C1 segment of cervical spinal cord (tissue), 14 donors: ENCODE measurements at places on chromosomes 7 and 10.

- DNase-seq: no peak
Measured at GRCh38 chr7:112495810-112496462, 15.1 kb downstream of the LSMEM1 start.

- DNase-seq: no peak
Measured at GRCh38 chr10:113297226-113297625, 255.6 kb upstream of the HABP2 start.

DNA sequence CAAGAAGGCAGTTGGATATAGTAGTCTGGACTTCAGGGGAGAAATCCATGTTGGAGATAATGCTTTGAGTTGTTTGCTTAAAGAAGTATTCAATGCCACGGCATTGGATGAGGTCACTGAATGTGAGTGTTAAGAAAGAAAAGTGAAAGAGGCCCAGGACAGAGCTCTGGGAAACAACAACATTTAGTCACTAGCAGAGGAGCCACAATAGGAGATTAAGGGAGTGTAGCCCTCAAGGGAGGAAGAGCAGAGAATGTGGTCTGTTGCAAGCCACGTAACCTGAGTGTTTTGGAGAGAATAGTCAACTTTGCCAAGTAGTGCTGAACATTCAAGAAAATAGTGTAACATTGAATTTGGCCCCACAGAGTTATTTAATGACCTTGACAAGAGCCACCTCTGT, 114.7 kb downstream of the MYO3A start:
- DNase-seq: no peak

DNA sequence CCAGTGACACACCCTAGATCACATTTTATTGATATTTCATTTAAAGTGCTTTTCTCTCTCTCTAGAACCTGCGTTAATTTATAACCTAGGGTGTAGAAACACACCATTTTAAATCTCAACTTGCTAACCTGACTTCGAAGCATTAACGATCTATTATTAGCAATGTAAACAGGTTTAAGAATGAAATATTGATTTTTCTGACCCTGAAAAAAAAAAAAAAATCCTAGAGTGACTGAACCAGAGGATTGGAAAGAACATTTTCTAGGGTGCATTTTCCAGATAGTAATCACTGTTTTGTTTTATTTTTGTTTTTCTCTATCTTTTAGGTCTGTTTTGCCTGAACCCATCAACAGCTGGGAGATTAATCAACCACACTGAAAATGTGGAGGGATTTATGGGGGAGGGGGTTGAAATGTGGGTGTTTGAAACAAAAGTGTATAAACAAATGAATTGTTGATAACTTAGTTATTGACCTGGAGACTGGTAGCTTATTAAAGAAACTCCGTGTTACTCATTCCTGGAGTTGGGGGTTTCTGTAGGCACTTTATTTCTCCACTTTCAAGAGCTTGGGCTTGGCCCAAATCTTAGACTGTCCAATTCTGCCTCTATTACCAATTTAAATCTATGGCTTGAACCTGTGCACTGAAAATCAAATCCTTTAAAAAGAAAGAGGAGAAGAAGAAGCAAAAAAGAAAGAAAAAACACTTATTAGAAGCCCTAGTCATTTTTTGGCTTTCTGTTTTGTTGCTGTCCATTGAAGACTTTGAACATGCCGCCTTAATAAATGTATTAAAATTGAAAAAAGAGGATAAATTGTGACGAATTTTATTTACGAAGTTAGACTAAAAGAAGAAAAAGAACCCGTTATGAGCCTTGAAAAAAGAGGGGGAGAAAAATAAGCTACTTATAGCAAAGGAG, 2.8 kb downstream of the HOXA2 start:
- no peak for DNase-seq

GRCh38 chr7:41777894-41778596, 75.2 kb upstream of the INHBA start:
- no peak for DNase-seq

DNA sequence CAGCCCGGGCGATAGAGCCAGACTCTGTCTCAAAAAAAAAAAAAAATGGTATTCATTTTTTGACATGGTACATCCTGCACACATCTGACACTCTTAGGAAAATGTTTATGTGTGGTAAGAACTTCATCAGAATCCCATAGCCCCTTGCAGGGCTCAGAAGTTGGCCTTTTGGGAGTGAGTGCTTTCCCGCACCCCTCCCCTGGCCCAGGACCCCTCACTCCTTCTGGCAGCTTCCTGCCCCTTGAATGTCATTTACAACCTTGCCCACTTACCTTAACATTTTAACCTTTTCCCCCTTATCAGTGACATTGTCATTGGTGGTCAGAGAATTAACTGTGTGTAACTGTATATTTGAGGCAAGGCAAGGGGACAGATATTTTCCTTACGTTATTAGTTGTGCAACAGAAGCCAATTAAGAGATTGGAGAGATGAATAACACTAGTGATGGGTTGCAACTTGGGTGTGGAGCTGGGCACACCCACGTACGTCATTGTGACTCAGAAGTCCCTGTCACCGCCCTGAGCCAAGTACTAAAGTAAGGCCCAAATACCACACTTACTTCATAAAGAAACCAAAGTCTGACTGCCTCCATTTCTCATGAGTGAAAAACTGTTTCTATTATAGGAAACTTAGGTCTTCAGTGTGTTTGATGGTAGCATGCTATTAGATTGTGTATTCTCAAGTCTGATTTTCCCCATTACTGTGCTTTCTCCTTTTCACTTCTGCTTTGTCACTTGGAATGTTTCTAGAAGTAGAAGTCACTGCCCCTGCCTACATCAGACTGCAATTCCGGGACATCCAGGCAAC, 31.6 kb downstream of the OGDH start:
- DNase-seq: no peak

GRCh38 chr10:50341987-50342386, 90.7 kb upstream of the ASAH2 start:
- DNase-seq: no peak

- DNase-seq: no peak
Measured at GRCh38 chr10:1015688-1016087, 10.0 kb downstream of the IDI2 start.

GRCh38 chr7:150846291-150847115, 5.8 kb upstream of the AOC1 start:
- no peak for DNase-seq

DNA sequence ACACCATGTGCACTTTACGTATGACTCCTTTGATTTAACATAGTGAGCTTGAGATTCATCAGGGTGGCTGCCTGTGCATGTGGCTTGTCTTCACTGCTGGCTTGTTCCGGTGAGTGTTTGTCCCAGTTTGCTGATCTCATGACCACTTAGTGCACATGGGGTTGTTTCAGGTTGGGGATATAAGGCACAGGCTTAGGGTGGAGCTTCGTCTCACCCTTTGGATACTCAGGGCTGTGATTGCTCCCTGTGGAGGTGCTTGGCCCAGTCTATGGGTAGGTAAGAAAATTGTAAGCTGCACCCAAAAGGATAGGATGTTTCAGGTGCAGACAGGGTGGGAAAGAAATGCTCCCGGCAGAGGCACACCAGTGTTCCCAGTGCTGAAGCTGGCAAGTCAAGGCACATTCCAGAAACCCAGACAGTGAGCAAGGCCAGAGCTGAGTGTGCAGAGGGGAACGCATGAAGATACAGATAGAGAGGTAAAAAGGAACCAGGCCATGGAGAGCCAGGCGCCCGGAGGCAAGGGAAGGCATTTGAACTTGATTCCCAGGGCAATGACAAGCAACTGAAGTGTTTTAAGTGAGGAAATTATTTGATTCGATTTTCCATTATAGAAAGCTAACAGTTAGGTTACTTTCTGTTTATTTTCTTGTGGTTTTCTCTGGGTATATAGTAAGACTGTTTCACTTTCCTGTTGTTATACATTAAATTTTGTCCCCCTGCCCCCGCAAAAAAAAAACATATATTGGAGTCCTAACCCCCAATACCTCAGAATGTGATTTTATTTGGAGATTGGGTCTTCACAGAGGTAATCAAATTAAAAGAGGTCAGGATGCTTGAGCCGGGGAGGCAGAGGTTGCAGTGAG, 289.8 kb upstream of the KLF6 start:
- no peak for DNase-seq

GRCh38 chr7:104548861-104549260, 220.5 kb downstream of the LHFPL3 start:
- DNase-seq: no peak

DNA sequence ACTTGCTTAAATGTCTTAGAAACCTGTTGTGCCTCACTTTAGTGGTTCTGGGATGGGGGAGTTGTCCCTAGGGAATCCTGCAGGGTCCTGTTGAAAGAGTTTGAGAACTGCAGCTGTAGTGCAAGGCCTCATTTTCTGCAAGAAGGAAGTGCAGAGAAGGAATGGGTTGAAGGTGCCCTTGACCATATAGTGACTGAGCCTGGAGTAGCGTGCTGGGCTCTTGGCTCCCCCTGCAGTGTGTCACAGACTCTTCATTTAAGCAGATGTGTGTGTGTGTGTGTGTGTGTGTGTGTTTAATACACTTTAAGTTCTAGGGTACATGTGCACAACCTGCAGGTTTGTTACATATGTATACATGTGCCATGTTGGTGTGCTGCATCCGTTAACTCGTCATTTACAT, 92.2 kb downstream of the GRK5 start:
- no peak for DNase-seq

- DNase-seq: no peak
Measured at GRCh38 chr10:96675846-96676245, 44.5 kb downstream of the PIK3AP1 start.

GRCh38 chr10:70940834-70941568, 52.6 kb upstream of the PCBD1 start:
- no peak for DNase-seq

DNA sequence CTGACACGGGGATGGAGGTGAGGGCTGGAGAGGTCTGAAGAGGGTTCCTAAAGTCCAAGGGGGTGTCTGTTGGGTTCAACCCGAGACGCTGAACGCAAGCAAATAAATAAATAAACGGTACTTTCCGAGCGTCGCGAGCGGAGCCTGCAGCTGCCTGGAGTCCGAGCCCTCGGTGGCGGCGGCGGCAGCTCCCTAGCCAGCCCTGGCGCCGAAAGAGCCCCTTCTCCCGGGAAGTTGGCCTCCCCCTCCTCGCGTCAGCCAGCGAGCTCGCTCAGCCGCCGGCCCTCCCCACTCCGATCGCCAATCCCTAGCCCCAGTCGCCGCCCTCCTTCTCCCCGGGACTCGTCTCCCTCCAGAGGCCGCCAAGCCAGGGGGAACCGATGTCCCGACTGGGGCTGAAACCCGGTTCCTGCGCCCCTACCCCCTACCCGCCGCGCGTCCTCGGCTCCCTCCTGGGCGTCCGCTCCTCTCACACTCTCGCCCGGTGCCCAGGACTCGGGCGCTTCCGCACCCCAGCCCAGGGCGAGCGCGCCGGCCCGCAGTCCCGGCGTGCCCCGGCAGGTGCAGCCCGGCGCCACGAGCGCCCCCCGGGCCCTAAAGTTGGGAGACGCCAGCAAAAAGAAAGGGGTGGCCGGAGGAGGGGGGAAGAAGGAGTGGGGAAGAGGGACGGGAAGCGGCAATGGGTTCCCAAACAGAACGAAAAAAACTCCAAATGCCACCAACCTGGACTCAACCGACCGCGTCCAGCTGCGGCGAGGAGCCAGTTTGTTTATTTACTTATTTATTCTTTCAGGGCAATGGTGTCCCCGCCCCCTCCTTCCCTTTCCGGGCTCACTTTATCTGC, at the start of gene GFRA1:
Gene GFRA1, minus strand, starts transcription at position 767 of the 844 bp plus-strand sequence. CDS start 1,177 bp downstream, outside the sequence.
- no peak for DNase-seq

- DNase-seq: no peak
Measured at GRCh38 chr7:105205592-105206237, 183.0 kb downstream of the SRPK2 start.

DNA sequence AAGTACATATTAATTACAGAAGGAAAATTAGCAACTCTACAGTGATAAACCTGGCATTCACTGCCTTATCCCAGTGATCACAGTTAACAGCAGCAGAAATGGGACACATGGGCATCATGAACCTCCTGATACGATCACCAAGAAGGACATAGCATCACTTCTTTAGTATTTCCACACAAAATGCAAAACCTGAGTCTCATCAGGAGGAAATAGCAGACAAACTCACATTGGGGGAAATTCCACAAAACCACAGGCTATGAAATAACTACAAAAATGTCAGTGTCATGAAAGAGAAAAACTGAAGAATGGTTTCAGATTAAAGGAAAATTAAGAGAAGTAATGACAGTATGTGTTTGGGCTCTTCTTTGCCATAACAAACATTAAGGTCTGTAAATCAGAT, 12.0 kb upstream of the PURB start:
- DNase-seq: no peak

DNA sequence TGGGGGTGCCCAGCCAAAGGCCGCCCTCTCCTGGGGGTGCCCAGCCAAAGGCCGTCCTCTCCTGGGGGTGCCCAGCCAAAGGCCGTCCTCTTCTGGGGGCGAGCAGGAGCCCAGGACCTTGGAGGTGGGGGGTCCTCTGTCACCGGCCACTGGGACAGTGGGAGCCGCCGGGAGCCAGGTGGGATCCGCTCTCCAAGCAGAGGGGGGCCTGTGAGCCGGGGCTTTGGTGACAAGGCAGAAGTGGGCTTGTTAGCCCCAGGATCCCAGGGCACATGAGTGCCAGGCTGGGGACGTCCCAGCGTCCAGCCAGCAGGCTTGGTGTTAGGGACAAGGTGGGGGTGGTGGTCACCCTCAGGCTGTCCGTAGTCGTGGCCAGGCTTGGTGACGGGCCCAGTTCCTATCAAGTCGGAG, 29.4 kb upstream of the UTF1 start:
- no peak for DNase-seq

DNA sequence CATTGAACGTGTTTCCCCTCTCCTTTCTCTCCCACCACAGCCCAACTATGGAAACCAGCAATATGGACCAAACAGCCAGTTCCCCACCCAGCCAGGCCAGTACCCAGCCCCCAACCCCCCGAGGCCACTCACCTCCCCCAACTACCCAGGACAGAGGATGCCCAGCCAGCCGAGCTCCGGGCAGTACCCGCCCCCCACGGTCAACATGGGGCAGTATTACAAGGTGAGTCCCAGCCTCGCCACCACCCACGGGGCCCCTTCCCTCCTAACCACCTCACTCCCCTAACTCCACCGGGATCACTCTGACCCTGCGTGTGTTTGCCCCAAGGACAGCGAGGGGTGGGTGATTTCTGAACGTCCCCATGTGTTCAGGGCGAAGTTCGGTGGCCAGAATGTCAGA, 50.8 kb upstream of the PPIF start:
- no peak for DNase-seq

GRCh38 chr10:110657973-110658691, 14.0 kb downstream of the RBM20 start:
- DNase-seq: no peak

- DNase-seq: peak; percentile 6
Measured at GRCh38 chr10:118259288-118259906, 82.7 kb downstream of the FAM204A start.

DNA sequence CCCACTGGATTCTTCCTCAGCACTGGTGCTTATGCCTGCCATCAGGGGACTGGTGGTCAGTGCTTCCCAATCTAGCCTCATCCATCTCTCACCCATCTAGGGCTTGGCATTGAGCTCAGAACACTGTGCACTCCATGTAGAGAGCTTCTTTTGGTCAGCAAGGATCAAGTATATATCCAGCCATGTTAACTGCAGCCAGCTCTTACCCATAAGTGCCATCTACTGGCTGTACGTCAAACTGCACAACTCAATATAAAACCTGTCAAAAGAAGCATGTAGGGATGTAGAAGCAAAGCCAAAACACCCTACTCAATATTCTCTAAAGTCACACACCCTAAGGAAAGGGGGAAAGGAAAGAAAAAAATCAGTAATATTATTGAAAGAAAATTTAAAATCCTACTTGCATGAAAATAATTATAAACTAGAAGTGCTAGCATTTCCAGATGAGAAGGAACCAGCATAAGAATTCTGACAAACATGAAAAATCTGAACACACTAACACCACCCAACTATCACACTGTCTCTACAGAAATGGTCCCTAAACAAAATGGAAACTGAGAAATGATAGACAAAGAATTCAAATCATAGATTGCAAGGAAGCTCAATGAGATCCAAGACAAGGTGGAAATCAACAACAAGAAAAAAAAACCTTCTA, 531.1 kb upstream of the STEAP1 start:
- DNase-seq: no peak
